ENCODE measurements at places on chromosomes 12 and 14.
A peak's percentile ranks its signal among the peaks of the same experiment; 100 is the strongest.

DNA sequence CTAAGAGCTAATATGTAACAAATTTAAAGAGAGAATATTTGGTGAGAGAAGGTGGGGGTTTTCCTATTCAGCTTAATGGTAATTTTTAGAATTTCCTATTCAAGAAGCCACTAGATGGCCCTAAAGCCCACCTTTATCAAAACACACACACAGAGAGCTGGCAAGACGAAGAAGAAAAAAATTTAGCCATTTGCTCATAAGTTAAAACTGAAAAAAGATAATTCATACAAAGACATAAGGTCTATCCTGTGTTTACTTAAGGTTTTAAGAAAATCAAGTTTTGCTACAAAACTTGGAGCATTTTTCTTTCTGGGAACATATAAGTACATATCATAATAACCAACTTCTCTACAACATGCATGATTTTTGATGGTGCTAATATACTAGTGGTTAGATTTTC is 46.8 kb upstream of the PCED1B start:
- DNase-seq: no peak

DNA sequence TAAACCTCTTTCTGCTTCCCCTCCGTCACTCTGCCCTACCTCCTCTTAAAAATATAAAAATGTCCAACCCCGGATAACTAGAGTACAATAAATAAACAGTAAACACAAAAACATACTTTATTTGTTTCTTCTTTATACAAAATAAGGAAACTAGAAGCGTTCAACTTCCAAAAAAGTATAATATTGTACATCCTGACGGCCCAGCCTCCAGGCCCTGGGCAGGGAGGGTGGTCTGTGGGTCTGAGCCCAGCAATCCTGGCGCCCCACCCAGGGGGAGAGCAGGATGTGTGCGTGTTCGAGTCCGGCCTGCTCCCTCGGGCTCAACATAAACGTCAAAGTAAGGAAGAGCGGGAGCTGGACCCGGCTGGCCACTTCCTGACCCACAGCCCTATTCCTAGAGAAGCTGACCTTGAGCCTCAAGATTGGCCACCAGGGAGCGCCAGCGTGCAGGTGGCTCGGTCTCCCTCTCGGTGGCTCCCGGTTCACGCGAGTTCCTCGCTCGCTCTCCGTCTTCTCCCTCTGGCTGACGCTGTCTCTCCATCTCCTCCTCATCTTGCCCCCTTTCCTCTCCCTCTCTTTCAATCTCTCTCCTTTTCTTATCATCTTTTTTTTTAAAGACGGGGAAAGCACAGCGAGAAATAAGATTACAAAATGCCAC is 9.4 kb downstream of the LHX5 start:
- DNase-seq: peak; percentile 70

- DNase-seq: no peak
These were observed 22.7 kb downstream of the LRRC74A start for GRCh38 chr14:76848879-76849278.

- no peak for DNase-seq
These were observed 213.4 kb downstream of the CCER1 start for GRCh38 chr12:90741611-90742010.

- no peak for DNase-seq
These were observed 134.1 kb upstream of the PLEKHG7 start for GRCh38 chr12:92568691-92569090.

DNA sequence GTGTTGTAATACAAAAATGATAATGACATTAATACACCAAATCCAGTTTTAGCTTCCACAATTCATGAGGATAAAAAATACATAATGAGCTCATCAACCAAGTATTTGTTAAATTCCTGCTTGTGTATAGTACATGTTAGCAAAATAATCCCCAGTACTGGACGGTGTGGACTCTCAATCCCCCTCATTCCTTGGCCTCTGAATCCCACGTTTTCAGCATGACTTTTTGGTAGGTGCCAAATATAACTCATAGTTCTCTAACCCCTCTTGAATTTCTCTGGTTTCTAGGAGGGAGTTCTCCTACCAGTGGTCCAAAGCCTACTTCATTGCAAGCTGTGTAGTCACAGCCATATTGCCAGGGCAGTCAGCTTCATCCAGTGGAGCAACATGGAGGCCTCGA is 41.4 kb upstream of the EPS8 start:
- DNase-seq: no peak

DNA sequence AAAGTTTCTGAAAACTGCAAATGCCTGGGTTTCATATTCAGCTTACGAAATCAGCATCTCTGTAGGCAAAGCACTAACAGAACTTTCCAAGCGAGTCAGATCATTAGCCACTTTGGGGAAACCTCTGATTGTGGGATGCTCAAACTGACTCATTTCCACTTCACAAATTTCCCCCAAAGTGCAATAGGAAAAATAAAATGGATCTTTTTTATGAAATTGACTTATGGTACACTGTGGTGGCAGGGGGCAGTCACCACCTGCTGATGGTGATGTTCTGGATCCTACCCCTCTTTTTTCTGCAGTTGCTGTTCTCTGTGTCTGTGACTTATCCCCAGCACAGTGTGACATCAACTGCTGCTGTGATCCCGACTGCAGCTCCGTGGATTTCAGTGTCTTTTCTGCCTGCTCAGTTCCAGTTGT is 5.6 kb downstream of the TCTN1 start:
- peak; percentile 56 for DNase-seq

DNA sequence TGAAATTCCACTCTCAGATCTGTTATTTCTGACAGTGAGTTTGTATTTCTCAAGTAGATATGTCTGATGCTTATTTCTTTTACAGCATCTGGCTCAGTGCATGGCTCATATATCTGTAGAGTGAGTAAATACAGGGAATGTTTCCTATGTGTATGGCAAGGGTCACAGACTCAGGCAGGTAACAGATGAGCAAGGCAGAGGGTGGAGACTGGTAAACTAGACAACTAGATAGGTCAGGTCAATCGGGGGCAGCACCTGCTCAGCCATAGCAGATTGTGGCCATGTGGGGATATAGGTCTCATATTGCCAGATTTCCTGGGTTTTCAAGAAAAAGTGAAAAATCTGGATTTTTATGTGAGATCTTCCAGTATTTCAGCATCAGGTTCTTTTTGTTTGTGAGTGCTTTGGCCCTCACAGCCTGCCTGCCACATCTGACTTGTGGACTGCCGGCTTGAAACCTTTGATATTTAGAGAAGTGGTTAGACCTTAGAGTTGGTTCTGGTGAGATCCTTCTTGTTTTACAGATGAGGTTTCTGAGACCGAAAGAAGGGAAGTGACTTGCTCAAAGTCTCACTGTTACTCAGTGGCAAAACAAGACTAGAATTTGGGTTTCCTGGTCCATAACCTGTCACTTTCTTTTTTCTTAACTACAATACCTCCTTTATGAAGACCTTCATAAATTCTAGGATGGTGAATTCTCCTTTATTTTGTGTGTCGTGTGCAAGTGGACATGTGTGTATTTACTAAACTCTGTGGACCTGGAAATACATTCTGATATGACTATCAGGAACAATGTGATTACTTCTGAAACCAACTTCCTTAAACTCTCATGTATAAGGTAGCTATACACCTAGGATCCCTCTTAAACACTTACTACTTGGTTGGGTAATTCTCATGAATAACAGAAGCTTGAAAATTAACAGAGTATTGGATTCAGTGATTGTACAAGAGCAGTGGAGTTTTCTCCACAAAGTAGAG is 34.4 kb downstream of the PROX2 start:
- peak; percentile 67 for DNase-seq

DNA sequence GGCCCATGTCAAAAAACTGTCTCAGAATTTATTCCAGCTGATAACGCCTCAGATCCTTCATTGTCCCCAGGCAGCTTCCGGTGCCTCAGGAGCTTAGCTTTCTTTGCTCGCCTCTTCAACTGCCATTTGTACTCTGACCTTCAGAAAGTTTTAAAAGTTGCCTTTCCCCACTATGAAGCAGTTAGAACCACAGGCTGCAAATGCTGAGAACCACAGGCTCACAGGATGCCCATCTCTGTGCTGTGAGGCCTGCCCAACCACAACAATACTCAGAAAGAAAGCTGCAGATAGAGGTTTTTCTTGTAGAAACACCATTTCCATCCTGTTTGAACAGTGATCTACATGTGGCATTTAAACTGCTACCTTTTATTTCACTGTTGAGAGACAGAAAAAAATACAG is 131.1 kb downstream of the PRKCH start:
- DNase-seq: peak; percentile 94

DNA sequence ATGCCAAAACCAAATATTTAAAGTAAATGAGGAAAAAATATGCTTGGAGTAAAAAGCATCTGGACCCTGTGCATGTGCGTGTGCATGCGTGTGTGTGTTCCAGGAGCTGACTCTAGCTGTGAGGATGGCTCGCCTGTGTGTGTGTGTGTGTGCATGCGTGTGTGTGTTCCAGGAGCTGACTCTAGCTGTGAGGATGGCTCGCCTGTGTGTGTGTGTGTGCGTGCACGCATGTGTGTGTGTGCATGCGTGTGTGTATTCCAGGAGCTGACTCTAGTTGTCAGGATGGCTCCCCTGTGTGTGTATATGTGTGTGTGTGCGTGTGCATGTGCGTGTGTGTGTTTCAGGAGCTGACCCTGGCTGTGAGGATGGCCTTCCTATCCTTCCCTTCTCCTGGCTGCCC is 357.7 kb downstream of the CACNA1C start:
- DNase-seq: no peak

DNA sequence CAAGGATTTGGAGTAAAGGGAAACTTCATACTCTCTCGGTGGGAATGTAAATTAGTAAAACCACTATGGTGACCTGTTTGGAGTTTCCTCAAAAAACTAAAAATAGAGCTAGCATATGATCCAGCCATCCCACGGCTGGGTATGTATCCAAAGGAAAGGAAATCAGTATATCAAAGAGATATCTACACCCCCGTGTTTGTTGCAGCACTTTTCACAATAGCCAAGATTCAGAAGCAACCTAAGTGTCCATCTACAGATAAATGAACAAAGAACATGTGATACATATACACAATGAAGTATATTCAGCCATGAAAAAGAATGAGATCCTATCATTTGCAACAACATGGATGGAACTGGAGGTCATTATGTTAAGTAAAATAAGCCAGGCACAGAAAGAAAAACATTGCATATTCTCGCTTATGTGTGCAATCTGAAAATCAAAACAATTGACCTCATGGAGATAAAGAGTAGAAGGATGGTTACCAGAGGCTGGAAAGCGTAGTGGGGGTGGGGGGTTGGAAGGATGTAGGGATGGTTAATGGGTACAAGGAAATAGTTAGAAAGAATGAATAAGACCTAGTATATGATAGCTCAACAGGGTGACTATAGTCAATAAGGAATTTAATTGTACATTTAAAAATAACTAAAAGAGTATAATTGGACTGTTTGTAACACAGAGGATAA is 468.0 kb downstream of the BCAT1 start:
- no peak for DNase-seq

DNA sequence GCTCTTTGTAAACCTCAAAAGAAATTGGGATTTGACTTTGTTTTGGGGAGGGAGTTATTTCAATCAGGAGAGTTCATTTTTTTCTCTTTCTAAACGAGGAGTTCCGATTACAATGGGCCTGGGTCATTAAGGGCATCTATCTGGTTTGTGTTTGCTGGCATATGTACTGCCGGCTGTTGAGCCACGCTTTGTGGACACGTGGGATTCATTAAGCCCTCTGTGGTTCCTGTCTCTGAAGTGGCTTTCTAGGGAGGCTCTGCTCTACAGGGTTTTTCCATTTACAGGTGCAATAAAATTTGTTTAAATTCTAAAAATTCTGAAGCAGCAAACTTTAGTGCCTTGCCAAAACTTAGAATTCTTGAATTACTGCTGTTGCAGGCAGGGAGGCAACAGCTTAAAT is 57.9 kb downstream of the GNS start:
- no peak for DNase-seq

DNA sequence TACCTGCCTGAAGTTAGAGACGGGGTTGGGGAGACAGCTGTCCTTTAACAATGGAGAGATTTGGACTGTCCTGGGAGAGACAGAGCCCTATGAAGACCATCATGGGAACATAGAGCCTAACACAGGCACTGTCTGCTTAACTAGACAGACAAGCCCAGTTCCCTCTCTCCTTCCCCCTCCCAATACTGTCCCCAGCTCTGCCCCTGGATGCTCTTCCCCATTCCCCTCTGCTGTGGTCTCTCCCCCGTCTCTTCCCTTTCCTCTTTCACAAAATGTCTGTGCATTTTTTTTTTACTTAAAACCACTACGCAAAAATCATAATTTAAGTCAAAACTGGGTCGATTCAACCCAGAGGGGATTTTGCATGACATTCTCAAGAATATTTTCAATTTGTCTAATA is 232.9 kb downstream of the CHST11 start:
- no peak for DNase-seq

DNA sequence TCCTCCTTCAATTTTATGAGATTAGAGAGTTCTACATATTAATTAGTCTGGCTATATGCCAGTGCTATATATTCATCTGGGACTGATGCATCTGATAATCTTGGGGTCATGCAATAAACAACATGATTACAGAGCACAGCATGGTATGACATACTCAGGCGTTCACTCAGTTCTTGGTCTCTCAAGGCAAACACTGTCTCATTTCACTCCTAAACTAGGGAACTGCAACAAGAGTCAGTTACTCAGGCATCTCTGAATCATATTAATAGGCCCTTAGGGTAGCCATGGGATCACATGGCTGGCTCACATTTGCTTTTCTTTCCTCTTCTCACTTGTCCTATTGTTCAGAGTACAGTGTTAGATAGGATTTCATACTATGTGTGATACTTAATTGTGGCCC is 91.8 kb upstream of the TMEM260 start:
- DNase-seq: no peak

DNA sequence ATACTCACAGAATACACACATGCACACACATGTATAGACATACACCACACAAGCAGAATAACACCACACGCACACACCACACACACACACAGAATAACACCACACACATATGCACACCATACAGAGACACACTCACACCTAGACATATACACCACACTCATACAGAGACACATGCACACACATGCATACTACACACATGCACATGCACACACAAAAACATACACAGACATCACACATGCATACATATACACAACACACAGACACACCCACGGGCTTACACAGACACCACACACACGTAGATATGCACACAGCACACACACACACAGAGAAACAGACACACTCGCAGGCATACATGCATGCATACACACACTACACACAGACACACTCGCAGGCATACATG is 49.7 kb downstream of the NTF3 start:
- no peak for DNase-seq

DNA sequence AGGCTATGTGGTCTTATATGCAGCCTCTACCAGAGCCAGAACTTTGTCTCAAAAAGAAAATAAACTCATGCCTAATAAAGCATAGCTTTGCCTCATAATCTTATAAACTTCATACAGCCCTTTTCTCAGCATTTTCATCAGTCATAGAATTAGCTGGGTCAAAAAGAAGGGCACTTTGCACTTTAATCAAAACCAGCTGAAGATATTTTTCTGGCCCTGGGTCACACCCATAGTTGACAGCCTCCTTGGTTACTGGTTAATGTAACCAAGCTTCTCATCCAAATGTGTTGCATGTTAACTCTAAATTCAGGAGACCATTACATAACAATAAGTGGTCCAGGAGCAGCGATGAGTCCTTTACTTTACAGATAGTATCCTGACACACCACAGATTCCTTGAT is 558.2 kb downstream of the FLRT2 start:
- DNase-seq: no peak
